Stromal cell of bone marrow (primary cell): ENCODE measurements at places on chromosomes 1 and 21.

GRCh38 chr1:171913385-171913784 lies 72.1 kb downstream of the DNM3 start:
- DNase-seq: peak; percentile 1

GRCh38 chr21:37849506-37850102 lies 66.7 kb downstream of the KCNJ6 start:
- DNase-seq: peak; percentile 12

- DNase-seq: peak; percentile 83
Observed at GRCh38 chr1:218942431-218942830, 231.2 kb upstream of the LYPLAL1 start.

GRCh38 chr1:111789142-111789541 lies 33.4 kb downstream of the DDX20 start:
- DNase-seq: no peak

GRCh38 chr21:45103971-45104520 lies 29.7 kb downstream of the ADARB1 start:
- DNase-seq: no peak

DNA sequence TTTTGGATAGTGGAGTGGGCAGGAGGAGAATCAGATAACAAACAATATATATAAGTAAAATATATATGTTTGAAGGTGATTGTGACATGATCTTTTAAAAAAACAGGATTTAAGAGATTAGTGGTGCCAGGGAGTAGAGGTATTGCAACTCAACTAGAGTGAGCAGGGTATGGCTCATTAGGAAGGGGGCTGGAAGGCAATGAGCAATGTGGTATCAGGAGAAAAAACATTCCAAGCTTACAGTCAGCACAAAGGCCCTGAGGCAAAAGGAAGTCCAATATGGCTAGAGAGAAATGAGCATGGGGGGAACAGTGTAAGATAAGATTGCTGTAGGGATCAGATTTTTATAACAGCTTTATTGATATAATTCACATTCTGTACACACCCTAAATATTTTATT lies 5.3 kb upstream of the GADD45A start:
- DNase-seq: no peak

DNA sequence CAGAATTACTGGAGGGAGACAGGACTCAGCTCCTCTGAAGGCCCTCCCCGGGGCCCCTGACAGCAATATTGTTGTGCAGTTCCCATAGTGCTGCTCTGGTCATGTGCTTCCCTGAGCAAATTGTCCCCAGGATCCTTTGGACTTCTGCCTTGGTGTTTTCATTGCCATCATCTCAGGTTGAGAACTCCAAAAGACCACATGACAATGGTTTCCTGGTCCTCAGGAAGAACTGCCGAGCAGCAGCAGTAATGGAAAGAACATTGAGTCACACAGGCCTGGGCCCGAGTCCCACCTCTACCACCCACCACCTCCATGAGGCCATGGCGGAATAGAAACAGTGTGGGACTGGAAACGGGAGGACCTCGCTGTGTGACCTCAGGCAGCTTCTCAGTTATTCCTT lies 6.3 kb upstream of the CTTNBP2NL start:
- DNase-seq: no peak
